ENCODE measurements at places on chromosomes 7 and 10.

DNA sequence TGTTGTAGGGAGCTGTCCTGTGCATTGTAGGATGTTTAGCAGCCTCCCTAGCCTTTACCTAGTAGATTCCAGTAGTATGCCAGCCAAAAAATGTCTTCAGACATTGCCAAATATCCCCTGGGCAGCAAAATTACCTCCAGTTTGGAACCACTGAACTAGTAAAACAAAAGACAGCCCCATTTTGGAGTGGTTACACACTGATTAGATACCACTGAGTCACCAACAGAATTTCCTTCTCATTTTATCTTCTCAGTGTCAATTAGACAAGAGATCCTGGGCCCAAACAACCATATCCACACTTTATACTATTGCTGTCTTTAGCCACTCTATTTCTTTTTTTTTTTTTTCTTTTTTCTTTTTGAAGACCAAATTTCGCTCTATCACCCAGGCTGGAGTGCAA, 3.5 kb upstream of the CCDC6 start:
- no peak for DNase-seq

DNA sequence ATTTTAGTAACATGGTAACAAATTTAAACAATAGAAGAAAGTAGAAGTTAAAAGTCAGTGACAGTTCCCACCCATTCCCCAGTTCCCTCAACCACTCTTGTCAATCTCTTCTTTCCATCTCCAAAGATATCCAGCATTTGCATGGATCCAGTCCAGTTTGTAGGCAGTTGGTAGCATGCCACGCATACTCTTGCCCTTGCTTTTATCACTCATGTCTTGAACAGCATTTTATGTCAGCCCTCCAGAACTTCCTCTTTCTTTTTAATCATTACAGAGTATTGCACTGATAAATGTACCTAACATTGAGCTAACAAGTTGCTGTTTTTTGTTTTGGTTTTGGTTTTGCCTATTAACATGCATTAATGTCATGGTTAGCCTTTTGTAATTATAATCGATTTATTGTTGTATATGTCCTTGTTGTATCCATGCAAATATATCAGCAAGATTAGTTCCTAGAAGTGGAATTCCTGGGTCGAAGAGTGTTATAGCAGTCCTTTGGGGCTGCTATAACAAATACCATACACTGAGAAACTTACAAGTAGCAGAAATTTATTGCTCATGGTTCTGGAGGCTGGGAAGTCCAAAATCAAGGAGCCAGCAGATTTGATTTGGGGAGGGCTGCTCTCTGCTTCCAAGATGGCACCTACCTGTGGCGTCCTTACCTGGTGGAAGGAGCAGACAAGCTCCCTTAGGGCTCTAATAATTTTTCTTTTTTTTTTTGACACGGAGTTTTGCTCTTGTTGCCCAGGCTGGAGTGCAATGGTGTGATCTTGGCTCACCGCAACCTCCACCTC, 25.7 kb downstream of the CHST3 start:
- DNase-seq, result no peak

- DNase-seq, result no peak
Measured at GRCh38 chr7:116356979-116357378, 142.6 kb upstream of the CAV2 start.

DNA sequence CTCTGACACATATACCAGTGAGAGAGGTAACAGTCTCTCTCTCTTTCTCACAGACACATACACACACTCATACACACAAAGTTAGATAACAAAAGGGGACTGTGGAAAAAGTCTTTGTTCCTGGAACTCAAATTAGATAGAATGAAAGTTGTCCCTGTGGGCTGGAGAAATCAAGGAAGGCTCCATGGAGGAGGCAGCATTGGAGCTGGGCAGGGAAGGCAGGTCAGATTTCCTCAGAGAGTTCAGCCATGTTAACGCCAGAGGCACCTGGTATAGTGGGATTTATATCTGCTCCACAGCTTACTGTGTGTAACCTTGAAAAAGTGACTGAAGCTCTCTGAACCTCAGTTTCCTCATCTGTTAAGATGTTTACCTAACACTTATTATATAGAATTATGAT, 38.7 kb downstream of the LDB3 start:
- DNase-seq, result no peak

GRCh38 chr10:11145495-11145855, 127.8 kb downstream of the CELF2 start:
- peak; percentile 50 for DNase-seq

DNA sequence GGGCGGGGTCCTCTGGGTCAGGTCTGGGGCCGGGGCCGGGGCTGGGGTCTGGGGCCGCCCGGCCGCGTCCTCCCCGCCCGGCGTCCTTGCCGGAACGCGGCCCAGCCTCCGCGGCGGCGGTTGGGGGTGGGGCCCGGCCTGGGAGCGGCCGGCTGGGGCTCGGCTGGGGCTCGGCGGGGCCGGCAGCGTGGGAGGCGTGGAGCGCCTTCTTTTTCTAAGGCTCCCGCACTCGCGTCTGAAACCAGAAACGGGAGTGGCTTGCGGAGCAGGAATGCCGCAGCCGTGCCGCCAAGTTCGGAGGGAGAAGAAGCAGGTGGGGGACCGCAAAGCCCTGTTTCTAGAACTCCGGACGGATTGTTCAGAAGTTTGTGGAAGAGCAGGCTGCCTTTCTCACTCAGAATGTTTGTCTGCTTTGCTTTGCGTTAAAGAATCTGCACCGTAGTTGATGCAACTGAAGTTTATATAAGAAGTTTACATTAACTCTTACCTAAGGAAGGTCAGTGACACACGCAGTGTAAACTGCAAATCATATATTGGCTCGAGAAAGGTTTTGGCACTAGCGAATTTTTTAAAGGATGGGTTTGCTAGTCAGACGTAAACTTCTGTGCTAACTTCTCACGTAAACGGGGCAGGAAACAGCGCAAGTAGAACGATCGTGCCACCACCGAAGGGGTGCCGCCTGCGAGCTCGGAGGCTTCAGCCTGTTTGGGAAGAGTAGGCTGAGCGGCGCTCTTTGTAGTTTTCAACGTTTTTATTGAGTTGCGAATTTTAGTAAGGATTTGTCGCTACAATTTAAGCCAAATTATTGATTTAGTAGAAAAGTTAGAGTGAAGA, 729 bp downstream of the DNAJB6 start:
- DNase-seq, result peak; percentile 27

DNA sequence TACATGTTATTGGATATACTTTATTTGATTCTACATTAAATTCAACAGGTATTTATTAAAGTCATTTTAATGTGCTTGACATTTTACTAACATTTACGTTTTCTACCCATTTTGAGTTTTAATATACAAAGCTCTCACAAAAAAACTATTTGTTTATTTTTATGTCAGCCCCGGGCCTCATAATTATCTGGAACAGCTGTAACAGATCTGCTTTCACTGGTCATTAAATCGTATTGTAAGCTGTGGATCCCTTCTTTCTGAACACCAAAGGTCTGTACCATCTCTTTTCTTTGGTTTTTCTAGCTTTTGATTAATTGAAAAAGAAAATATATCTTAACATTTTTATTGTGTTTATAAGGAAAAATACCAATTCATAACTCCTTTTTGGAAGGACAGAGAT, 73.5 kb downstream of the SEMA3E start:
- DNase-seq, result no peak

DNA sequence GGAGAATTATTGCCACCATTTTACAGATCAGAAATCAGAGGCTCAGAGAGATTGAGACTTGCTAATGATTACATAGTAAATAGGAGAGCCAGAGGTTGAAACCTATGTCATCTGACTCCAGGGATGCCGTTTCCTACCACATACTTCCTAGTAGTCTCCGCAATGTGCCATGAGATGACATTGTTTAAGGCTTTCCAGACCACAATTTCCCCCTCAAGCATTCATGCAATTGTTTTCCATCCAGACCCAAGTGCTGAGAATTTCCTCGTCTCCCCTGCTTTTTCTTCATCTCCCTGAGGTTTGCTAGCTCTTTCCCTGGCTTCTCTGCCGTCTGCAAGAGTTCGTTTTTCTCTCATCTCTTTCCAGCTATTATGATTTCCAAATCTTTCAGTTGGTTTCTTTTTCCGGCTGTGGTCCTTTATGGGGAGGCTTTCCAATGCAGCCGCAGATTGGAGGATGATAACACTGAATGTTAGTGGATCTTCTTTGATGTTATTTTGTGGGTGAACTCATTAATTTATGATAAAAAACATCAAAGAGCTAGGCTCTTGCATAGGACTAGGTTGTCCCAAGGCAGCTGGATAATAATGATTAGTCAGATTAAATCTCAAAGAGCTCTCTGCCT, 6.9 kb upstream of the GOLGA7B start:
- DNase-seq, result no peak

DNA sequence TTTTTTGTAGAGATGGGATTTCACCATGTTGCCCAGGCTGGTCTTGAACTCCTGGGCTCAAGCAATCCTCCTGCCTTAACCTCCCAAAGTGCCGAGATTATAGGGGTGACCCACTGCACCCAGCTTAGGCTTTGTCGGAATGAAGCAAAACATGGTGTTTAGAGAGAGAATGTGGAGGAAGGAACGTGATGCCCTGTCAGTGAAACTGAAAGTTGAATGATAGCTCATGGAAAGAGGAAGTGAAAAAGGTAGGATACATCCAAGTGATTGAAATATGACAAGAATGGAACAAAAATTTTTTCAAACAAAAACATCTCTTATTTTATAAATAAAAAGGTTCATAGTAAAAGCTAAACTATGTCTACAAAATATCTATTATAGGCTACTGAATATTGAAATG, 5.9 kb downstream of the AKAP9 start:
- no peak for DNase-seq

GRCh38 chr7:142568435-142569097, 180.7 kb upstream of the PRSS1 start:
- no peak for DNase-seq

GRCh38 chr7:157984423-157985163, 603.0 kb downstream of the PTPRN2 start:
- no peak for DNase-seq

GRCh38 chr7:12111422-12112405, 99.4 kb upstream of the TMEM106B start:
- no peak for DNase-seq

GRCh38 chr7:30159698-30160143, 24.9 kb downstream of the MTURN start:
- DNase-seq, result no peak

GRCh38 chr7:98700533-98700932, 83.4 kb downstream of the NPTX2 start:
- no peak for DNase-seq

DNA sequence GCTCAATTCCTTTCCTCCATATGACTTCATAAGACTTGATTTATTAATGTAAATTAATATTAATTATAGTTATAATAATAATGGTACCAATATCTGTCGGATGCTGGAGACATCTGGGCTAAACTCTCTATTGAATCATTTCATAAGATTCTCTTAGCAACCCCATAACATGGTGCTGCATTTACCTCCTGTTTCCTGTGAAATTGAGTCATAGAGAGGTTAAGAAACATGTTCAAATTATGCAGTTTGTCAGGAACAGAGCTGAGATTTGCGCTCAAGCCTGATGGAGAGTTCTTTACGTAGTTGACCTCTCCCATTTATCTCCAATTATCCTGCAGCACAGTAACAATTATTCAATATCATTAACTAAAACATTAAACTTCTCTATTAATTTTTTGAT, 621.8 kb upstream of the FZD8 start:
- DNase-seq, result no peak

- no peak for DNase-seq
Measured at GRCh38 chr7:27808626-27809025, 68.7 kb downstream of the TAX1BP1 start.

- no peak for DNase-seq
Measured at GRCh38 chr10:12705943-12706342, 295.6 kb downstream of the CCDC3 start.

- no peak for DNase-seq
Measured at GRCh38 chr7:30168835-30169573, 34.2 kb downstream of the MTURN start.

- no peak for DNase-seq
Measured at GRCh38 chr7:71470326-71470725, 338.4 kb downstream of the GALNT17 start.

GRCh38 chr10:80411267-80411668, 2.9 kb downstream of the PRXL2A start:
- no peak for DNase-seq

DNA sequence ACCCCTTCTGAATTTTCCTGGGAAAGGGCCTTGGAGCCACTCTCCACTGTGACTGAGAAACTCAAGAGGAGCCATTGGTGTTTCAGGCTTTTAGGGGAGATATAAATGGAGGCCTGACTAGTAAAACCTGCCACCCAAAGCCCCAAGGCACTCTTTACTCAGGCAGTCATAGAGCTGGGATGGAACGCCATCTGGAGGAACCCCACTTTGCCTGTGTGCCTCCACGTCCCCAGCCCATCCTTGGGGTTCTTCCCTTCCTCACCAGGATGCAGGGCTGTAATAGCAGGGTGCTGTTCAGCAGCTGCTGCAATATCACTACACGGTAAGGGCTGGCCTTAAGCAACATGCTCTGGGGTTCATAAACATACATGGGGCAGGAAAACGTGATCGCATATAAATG, 232.6 kb downstream of the BAMBI start:
- no peak for DNase-seq

DNA sequence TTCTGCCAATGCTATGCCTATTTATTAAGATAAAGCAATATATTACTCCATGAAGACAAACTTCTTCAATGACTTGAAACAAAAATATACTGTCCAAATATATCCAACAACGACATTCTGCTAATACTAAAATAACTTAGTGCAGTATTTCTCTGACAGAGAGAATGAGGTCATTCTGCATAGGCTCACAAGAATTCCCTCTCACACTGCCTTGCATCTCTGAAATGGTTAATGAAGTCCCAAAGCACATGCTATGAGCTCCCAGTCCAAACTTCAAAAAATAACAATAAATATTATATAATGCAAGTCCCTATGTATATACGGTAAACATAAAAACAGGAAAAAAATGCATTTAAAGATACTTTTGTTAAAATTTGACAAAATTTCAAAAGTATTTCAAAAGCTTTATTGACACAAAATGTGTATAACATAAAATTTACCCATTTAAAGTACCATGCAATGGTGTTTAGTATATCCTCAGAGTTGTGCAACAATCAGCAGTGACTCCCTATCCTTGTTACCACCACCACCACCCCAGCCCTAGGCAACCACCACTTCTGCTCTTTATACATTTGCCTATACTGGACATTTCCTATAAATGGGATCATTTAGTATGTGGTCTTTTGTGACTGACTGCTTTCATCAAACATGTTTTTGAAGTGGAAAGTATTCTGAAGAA, 27.6 kb downstream of the CHCHD3 start:
- DNase-seq, result no peak

- DNase-seq, result no peak
Measured at GRCh38 chr10:128046953-128047290, 79.3 kb downstream of the MKI67 start.

Data from activated CD4-positive, CD25-positive, alpha-beta regulatory T cell (primary cell).